Effector memory CD8-positive, alpha-beta T cell (primary cell): ENCODE measurements at places on chromosomes 7 and 10.
A peak's percentile ranks its signal among the peaks of the same experiment; 100 is the strongest.

GRCh38 chr10:17586821-17587234 lies 30.3 kb downstream of the HACD1 start:
- DNase-seq = no peak

GRCh38 chr7:83695128-83695960 lies 46.4 kb upstream of the SEMA3E start:
- no peak for DNase-seq

DNA sequence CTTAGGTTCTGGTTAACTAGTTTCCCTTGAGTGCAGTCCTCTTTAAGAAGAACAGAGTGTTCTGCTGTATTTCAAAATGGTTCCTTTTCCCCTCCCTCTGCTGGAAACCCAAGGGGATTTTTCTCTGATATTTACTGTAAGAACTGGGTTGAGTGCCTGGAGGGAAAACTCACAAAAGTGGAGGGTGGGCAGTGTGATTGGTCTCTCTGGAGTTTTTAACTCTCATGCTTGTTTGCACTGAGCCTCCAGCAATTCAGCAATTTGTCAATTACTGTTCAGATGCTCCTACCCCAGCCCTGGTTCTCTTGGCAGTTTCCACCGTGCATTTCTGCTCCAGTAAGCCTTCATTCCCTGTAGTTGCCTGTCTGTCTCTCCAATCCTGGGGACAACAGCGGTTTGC lies 273.4 kb upstream of the SORCS1 start:
- no peak for DNase-seq

GRCh38 chr7:102222445-102222844 lies 64.2 kb upstream of the SH2B2 start:
- no peak for DNase-seq

DNA sequence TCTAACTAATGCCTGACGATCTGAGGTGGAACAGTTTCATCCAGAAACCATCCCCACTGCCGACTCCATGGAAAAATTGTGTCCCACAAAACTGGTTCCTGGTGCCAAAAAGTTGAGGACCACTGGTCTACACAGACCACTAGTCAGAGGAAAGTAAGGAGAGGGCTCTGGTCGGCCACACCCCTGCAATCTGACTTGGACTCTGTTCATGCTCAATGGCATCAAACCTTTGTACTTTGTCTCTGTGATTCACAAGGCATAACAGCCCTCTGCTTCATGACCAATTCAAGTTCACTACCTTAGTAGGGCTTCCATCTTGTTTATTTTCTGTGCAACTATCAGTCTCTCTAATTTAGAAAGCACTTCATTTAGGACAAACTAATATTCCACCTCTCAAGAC lies 1.8 kb downstream of the TUBAL3 start:
- DNase-seq = no peak

GRCh38 chr7:42869131-42870020 lies 42.5 kb downstream of the C7orf25 start:
- DNase-seq = no peak

DNA sequence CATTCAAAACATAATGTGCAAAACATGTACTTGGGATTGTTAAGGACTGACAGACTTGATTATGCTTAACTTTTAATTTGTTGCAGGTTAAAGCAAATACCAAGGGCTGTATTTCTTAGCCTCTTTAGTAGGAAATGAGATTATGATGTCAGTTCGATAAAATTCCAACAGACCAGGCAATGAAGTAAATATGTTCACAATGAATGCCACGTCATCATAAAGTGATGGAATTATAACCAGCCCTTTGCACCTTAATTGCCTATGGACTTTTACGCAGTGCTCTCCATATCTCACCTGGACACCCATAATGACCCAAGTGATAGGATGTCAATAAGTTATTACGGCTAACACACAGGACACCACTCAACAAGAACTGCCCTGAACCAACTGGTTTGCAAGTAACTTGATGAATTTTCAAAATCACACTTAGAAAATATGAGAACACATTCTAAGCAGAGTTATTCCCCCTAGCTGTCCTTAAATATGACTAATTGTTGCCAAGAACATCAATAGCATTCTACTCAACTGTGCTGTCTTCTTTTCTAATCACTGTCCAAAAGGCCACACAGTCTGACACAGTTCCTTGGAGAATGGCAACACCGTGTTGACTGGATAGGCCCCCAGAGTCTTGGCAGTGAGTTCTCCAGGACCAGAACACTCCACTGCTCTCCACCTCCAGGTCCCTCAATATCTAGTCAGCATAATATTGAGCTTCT lies 115.0 kb downstream of the CHCHD3 start:
- DNase-seq = no peak

DNA sequence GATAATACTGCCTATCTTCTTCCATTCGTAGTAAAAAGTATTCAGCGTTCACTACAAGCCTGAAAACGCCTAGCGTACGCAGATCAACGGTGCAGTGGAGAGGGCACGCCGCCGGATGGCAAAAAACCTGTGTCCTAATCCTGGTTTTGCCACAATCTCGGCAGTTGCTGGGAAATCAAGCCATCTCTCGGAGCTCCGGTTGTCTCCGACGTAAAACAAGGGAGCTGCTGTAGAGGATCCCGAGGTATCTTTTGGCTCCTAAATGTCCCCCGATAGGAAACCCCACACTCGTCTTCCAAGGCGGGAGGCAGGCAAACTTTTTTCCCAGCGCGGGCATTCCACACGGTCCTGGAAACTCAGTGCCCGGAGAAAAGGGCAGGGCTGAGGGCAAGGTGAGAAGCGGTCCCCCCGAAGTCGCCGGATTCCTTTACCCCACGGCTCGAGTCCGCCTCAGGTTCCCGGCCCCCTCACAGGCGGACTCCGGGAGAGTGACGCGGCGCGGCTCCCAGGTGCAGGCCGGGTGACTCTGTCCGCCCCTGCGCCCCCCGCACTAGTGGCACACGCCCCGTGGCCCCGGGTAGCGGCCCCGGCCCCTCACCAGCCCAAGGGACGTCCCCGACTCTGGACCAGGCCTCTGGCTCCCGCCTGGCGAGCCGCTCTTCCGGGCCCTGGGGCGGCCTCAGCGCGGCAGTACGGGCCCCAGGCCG lies 649 bp downstream of the IDE start:
- DNase-seq = peak; percentile 11

GRCh38 chr10:126123466-126123865 lies 227.1 kb downstream of the FANK1 start:
- no peak for DNase-seq

GRCh38 chr7:1846331-1847065 lies 176.4 kb downstream of the ELFN1 start:
- no peak for DNase-seq

- no peak for DNase-seq
These were observed 1.6 kb downstream of the PDGFA start for GRCh38 chr7:517774-518629.

- DNase-seq = peak; percentile 11
These were observed 14.0 kb downstream of the GATAD1 start for GRCh38 chr7:92461027-92462003.

DNA sequence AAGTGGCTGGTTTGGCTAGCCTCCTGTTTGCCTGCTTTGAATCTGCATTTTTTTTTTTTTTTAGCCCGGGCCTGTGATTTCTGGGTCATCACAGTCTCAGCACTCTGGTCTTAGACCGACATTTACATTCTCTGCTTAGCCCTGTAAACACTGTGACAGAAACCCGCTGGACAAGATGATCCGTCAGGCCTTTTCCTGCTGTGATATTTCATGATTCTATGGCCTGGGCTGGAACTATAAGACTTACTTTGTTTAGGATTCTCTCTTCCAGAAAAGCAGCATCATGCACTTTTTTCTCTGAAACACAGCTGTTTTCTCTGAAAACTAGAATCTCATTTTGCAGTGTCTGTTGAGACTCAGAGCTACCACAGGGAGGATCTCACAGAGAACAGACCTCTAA lies 705.5 kb downstream of the GRID1 start:
- no peak for DNase-seq

GRCh38 chr7:127252778-127253280 lies at the start of gene GRM8:
Gene GRM8 (minus strand): TSS chr7:127252941.
- no peak for DNase-seq

DNA sequence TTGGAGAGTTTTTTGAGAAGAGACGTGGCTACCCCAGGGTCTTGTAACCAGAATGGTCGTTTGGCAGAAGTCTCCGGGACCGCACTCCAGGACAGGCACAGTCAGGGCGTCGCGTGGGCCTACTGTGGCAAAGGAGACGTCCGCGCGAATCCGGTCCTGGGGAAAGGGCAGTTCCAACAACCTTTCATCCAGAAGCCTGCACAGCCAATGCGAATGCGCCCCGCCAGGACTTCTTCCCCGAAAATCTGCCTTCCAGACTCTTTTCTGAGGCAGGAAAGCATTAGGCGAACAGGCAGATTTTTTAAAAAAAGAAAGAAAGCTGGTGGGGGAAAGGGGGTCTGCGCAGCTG lies 2.0 kb downstream of the HPSE2 start:
- no peak for DNase-seq

GRCh38 chr10:86345296-86345858 lies 21.2 kb downstream of the GRID1 start:
- no peak for DNase-seq

DNA sequence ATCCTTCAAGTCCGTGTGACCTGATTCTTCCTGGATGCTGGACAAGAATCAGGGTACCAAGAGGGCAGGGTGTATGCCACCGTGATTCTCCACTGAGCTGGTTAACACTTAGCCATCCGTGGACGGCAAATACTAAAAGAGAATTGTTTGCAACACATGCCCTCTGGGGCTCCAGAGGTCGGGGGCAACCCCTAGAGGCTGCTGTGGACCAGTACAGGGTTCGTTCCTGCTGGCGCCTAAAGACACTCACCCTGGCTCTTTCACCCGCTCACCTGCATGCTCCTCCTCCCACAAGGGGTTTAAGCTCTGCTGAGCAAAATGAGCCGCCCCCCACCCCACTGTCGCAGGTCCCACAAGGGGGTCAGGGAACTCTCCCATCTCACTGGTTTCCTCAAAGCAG lies 148.7 kb upstream of the ITGB1 start:
- no peak for DNase-seq

DNA sequence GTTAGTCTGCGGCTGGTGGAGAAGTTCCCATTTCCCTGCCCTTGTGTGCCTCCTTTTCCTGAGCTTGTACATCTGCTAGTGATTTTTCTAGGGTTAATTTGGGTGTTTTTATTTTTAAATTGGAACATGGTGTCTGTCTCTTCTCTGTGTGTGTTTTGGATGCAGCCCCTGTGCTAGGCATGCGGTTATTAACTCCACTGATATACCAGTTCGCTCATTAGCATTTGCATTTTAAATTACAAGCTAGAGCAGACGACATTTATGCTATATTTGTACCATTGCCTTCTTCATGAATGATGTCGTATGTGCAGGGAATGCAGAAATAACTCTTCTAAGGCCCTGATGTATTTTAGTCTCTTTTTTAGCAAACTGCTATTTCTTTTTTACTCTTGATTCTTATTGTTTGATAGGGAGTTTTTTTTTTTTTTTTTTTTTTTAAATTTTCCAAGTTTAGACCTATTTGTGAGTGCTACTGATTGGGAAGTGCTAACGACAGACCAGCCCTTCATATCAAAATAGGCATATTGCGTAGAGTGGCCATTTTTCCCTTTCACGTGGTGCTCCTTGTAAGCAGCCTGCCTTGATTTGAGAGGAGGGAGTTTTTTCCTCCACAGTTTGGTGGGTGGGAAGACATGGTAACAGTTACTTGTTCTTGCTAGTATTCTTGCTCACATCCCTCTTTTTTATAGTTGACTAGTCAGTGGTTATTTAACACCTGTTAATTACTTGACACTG lies 89.6 kb downstream of the LRRC4 start:
- no peak for DNase-seq

- DNase-seq = no peak
These were observed 27.1 kb downstream of the CDHR3 start for GRCh38 chr7:105990141-105990540.

DNA sequence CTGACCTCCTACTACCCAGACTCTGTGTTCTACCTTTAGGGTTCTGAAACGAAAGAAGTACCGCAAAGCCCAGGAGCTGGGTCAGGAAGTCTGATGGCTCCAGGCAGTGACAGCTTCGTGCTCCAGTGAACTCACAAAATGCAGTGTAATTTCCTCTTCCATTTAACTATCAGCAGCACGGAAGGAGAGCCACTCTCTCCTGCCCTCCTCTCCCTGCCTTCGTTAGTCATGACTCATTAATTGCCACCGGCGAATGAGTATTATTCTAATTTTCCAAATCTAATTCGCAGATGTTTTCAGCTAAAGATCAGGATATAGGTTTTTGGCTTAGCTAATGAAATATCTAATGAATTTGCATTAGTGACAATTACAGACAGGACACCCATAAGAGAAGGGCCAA lies 1262.0 kb downstream of the TYW1 start:
- DNase-seq = no peak

DNA sequence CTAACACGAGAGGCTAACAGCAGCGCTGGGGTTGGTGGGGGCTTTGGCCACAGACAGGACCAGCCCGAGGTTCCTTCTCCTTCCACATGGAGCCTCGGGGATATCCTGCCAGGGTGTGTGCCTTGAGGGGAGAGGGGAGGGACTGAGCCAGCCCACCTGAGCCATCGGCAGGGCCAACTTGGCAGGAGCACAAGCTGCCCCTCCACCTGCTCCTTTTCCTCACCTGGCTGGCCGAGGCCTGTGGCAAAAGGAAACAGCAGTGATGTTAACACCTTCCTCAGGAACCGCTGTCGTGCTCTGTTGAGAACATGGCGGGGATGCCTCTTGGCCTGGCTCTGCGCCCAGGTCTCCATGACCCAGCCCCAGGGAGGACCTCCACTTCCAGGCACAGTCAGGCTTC lies 255.1 kb upstream of the PPP2R2D start:
- DNase-seq = no peak

- no peak for DNase-seq
These were observed 75.7 kb downstream of the LYZL2 start for GRCh38 chr10:30553626-30554439.

- DNase-seq = no peak
These were observed 40.2 kb downstream of the ANK3 start for GRCh38 chr10:60349426-60349825.

- DNase-seq = no peak
These were observed 179.3 kb downstream of the WNT2 start for GRCh38 chr7:117143580-117143979.

- no peak for DNase-seq
These were observed 3.9 kb downstream of the GLUD1 start for GRCh38 chr10:87090779-87091178.

GRCh38 chr7:122637784-122638183 lies 61.1 kb downstream of the RNF133 start:
- DNase-seq = no peak

DNA sequence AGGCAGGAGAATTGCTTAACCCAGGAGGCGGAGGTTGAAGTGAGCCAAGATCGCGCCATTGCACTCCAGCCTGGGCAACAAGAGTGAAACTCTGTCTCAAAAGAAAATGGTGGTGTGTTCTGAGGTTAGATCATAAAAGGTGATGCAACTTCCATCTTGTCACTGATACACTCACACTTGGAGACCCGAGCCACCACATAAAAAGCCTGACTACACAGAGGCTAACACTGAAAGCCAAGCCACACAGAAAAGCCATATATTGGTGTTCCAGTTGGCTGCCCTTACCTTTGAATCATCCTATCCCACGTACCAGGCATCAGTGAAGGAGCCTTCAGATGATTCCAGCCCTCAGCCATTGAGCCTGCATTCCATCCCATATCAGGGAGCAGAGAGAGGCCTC lies 4.0 kb downstream of the MORN4 start:
- DNase-seq = no peak
